Hindlimb muscle (tissue), 1 donor: ENCODE measurements at places on chromosomes 1 and 21. TPM values are rescaled to one million over a fixed set of nuclear protein-coding genes. Genes with fewer than 3 reads are reported as not detected.

- peak; percentile 42 for DNase-seq
Measured at GRCh38 chr21:35503671-35504070, 454.6 kb upstream of the RUNX1 start.

GRCh38 chr1:206514813-206515387 is 7.6 kb downstream of the RASSF5 start:
- DNase-seq, result no peak

- no peak for DNase-seq
Measured at GRCh38 chr21:42316891-42317290, 1.7 kb upstream of the TFF3 start.

DMRTA2 gene
- polyA plus RNA-seq, result 0.32 TPM

CCDC181 gene
- polyA plus RNA-seq, result 1.1 TPM

SLC27A3 gene
- polyA plus RNA-seq, result 23.7 TPM

DNA sequence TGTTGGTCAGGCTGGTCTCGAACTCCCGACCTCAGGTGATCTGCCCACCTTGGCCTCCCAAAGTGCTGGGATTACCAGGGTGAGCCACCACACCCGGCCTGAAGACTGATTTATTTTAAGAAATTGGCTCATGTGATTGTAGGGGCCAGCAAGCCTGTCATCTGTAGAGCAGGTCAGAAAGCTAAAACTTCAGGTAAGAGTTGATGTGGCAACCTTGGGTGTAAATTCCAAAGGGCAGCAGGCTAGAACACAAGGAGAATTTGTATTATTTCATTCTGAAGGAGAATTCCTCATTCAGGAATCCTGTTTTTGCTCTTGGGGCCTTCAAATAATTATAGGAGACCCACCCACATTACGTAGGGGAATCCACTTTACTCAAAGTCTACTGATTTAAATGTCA is 728.7 kb downstream of the LTN1 start:
- no peak for DNase-seq

DNA sequence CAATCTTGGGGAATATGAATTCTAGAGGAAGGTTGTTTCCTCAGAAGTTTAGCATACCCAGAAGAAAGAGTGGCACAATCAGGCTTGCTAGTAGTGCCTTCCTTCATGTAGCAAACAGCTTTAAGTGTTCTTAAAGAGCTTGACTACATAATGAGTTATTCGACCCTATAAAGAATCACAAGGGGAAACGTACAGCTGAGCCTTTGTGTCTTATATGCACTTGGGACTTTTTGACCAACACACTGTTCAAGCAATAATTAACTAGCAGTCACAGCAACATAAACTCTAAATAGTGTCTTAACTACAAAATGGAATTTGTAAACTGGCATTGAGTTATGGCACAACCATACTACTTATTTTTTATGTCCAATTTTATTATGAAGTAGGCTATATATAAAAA is 86.1 kb downstream of the TTLL7 start:
- no peak for DNase-seq

- DNase-seq, result no peak
Measured at GRCh38 chr1:231424950-231425805, 3.1 kb upstream of the EGLN1 start.

DNA sequence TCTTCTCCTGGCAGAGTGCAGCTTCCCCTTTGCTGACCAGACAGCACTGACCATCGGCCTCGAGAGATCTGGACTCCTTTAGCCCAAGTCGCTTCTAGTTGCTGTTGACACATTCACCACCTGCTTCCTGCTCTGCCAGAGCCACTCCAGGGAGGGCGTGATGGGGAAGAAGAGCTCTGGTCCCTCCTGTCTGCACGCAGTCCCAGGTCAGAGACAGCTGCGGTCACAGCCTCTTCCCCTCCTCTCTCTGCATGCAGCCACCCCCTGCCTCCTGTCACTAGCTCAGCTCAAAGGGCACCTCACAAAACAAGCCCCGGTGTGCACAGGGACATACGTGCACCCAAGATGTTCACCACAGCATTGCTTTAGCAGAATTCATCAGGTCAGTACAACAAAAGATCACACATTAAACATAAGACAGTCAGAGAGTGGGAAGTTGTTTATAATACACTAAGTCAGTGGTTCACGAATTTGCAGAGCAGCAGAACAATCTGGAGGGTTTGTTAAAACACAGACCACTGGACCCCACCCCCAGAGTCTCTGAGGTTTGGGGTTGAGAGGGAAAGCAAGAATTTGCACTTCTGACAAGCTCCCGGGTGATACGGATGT is 132.9 kb downstream of the SYF2 start:
- DNase-seq, result no peak

DNA sequence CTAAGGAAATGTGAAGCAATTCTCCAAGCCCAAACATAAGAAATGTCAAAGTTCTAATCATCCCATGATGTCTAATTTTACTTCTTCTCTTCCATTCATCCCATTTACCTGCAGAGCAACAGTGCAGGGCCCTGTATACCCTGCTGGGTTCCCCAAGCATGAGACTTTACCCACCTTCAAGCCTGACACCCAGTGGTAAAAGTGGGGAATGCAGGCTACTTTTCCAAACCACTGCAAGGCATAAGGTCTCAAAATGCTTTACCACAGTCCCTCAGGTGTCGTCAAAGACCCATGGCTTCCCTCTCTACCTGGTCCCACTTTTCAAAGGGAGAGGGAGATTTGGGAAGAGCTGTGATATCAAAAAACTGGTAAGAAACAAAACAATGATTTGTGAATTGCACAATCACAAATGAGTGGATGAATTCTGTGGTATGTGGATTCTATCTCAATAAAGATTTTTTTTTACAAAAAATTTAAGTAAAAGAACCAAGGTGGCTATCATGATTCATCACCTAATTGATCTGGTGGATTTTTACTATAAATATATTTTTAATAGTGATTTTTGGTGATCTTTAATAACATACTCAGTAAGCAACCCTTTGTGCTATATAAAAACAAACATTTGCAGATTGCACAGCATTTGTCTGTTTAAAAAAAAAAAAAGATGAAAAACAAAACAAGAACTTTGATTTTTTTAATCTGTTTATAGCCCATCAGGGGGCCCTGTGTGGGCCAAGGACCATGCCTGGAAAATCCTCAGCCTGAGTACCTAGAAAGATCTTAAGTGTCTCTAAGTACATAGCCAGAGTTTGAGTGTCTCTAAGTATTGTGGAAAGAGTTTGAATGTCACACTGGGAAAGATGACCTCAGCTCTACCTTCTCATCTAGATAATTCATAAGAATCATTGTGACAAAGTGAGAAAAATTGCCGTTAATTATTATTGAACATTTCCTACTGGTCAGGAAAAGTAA is 73.1 kb upstream of the GJB5 start:
- DNase-seq, result peak; percentile 2

MX1 gene
- polyA plus RNA-seq, result 4.7 TPM

GRCh38 chr1:149937759-149938158 is 1.1 kb upstream of the MTMR11 start:
- DNase-seq, result peak; percentile 75

GRCh38 chr1:179303200-179303785 is 9.7 kb downstream of the SOAT1 start:
- DNase-seq, result no peak

DCAF8 gene
- 115 TPM for polyA plus RNA-seq

GRCh38 chr21:34603002-34603709 is 11.8 kb downstream of the RCAN1 start:
- peak; percentile 79 for DNase-seq

FBXO2 gene
- 0.58 TPM for polyA plus RNA-seq

FAM177B gene
- 0.41 TPM for polyA plus RNA-seq

BCAS2 gene
- polyA plus RNA-seq, result 22.7 TPM

GRCh38 chr1:223242971-223243370 is 99.9 kb upstream of the TLR5 start:
- DNase-seq, result no peak
